Cortex of kidney (tissue), 1 donor: ENCODE measurements at places on chromosomes 5 and 9.

- no peak for DNase-seq
These were observed at the start of gene FNBP1 for GRCh38 chr9:130042885-130043653. Gene FNBP1, minus strand, starts transcription at chr9:130043189. Its CDS starts 214 bp downstream, at chr9:130042975.

GRCh38 chr5:121731377-121731776 lies 120.3 kb upstream of the FTMT start:
- DNase-seq = no peak

GRCh38 chr9:129933185-129934040 lies 98.2 kb downstream of the USP20 start:
- DNase-seq = no peak

DNA sequence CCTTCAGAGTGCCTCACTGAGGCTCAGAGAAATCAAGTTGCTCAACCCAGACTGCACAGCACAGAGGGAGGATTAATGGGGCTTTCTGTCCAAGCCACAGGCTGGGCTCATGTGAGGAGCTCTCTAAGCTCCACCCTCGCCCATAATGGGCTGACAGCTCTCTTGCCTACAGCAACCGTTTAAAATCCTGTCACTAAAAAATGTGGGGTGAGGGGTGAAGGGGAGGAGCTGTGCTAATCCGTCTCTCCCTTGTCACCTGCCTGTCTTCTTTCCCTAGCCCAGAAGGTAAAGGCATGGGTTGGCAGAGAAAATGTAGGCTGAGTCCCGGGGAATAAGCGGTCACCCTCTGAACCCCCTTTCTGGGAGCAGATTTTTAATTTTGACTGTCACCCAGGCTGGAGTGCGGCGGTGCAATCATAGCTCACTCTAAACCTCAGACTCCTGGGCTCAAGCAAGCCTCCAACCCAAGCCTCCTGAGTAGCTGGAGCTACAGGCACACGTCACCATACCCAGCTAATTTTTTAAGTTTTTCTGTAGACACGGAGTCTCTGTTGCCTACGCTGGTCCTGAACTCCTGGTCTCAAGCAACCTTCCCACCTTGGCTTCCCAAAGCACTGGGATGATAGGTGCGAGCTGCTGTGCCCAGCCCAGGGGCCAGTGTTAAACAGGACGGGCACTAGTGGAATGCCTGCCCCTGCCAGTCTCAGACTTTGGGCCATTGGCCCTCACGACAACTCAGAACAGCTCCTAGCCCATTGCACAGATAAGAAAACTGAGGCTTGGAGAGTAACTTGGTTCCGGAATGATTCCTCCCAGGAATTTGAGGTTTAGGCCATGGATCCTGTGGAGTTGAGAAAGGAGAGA lies 89.5 kb downstream of the LMX1B start:
- DNase-seq = no peak

DNA sequence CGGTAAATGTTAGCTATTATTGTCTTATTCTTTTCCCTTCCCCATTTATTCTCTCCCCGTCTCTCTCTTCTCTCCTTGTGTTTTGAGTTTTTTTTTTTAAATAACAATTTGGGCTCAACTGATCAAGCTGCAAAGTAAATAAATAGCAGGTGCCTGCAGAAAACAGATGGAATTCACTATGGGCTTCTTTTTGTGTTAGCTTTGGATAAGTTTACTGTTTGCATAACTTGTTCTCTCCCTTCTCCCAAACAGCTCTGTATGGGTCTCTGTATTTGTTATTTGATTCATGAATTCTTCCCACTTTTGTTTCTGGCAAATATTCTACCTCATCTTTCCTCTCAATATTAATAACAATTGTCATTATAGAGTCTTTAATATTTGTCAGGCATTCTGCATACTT lies 111.8 kb upstream of the ASTN2 start:
- DNase-seq = no peak

DNA sequence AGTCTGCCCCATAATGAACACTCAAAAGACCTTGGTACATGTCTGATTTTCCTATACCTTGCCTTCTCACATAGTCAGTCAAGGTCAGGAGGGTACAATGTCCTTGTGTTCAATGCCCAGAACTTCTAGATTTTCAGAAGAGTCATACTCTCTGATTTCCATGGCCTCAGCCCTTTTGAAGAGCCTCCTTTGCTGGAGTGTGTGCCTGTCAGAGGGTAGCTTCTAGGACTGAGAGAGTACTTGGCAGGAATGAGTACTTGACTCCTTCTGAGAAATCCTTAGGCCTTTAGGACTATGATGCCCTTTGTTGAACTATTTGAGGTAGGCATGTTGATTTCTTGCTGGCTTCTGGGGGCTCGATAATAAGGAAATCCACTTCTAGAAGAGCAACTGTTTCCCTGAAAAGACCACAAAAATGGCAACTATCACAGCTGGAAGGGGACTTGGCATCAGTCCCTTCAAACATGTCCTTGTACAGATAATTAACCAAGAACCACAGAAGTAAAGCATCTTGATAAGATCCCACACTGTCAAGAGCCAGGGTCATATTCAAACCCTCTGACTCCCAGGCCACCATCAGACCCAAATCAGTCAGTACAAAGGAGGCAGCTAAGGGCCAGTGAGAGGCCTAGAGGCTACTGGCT lies 10.6 kb upstream of the MEGF9 start:
- DNase-seq = no peak

DNA sequence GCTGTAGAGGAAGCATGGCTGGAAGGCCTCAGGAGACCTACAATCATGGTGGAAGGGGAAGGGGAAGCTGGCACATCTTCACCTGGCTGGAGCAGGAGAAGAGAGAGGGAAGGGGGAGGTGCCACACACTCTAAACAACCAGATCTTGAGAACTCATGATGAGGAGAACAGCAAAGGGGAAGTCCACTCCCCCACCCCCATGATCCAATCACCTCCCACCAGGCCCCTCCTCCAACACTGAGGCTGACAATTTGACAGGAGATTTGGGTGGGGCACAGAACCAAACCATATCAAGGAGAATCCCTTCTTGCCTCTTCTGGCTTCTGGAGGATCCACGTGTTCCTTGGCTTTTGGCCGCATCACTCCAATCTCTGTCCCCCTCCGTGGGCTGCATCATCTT lies 13.1 kb upstream of the CMBL start:
- DNase-seq = no peak

GRCh38 chr9:101689039-101689438 lies 49.4 kb downstream of the GRIN3A start:
- no peak for DNase-seq

GRCh38 chr5:96856371-96856770 lies 19.9 kb upstream of the ERAP2 start:
- DNase-seq = no peak

DNA sequence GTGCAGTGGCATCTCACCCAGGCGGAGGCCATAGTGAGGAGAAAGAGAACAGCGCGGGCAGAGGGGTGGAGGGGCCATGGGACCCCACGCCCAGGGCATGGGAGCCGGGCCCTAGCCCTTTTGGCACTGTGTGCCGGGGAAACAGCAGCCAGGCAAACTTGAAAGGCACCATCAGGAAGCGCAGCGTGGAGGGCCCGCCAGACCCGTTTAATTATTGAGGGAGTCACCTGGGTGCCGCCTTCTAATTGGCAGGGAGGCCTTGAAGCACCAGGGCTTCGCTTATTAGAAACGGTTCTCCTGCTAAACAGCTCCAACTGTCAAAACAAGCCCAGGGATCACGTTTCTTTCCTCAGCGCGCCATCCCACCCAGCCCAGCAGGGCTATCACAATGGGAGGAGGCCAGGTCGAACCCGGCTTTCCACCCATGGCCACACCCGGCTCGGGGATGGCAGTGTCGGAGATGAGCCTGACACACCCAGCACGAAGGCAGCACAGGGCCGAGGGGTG lies 104.6 kb upstream of the SARDH start:
- no peak for DNase-seq

DNA sequence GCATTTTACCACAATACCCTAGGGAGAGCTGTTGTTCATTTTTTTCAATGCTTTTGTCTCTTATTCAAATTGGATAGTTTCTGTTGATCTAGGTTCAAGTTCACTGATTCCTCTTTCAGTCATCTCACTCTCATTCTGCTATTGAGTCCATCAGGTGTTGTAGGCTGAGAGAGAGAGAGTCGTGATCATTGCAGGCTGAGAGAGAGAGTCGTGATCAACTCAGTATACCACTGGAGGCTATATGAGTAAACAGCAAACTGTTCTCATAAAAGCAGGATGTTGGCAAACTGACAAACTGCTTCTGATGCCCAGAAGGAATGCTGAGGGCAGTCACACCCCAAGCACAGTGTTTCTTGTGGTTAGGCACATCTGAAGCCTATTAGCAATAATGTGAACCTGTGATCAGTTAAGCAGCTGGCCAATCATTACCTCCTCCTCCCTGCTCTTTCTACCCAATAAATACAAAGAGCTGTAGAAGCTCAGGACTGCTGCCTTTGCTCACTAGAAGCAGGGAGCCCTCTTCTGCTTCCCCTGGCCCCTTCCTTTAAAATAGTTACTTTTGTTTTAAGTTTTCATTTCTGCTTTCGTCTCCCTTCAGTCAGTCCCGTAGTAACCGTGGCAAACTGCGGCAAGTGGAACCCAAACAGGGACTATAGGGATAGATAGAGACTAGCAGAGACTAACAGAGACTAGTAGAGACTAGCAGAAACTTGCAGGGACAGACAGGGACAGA lies 476.1 kb upstream of the ACO1 start:
- no peak for DNase-seq

DNA sequence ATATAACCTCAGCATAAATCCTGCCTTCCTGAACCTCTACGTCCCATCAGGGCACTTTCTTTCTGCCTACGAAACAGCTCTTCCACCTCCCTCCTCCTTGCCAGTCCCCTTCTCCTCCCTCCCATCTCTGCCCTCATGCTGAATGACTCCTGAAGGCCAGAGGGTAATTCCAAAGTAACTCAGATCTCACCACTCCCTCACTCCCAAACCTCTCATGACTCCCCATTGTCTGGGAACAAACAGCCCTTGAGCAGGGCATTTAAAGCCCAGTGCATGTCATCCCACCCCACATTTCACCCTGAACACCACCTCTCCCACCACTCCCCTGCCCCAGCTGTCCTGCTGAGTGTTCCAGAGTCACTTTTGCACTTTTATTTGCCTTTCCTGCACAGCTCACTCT lies 8.9 kb upstream of the FBP1 start:
- no peak for DNase-seq

GRCh38 chr5:160843240-160843639 lies 8.8 kb downstream of the ATP10B start:
- DNase-seq = no peak

DNA sequence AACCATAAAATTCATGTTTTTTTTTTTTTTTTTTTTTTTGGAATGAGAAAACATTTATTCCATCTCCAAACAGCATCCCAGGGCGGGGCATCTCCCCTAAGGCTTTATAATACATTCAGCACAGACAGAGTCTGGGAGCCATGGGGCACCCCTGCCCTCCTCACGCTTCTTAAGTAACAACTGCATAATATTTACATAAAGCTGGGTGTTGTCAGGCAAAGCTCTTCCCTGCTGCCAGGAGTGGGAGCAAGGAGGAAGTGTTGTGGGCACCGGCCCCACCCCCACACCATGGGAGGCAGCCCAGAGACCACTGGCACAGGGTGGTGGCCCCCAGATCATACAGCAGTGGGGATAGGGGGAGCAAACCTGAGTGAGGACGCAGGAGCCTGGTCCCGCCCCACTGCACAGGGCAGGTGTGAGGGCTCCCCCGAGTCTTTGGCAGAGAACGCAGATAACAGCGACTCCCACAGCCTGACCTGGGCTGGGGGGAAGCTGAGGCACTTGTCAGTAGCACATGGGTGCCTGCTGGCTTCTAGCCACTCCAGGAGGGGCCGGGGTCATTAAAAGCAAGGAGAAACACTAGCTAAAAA lies 86.1 kb upstream of the CEP78 start:
- DNase-seq = no peak

DNA sequence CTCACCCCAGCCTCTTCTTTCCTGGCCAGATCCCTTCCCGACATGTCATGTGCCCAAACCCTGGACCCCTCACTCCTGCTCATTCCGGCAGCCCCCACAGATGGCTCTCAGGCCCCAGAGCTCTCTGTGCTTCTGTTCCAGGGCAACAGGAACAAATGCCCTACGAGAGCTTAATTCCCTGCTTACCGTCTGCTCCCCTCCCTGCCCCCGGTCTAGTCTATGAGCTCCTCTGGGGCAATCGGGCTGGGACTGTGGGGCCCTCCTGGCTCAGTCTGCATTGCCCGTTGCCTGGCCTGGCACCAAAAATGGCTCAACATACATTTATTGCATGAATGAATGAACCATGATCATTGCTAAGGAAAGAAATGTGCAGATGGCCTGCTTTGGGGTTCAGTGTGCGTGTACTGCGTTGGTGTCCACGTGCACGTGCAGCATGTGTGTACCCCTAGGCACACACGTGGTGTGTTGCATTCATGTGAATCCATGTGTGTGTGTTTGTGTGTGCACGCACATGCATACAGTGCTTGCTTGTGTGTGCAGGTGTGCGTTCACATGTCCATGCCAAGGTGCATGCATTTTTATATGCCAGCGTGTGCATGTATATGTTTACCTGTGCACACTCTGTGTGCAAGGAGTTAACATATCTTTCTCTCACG lies 201.2 kb upstream of the IER5L start:
- no peak for DNase-seq

- no peak for DNase-seq
These were observed 102.2 kb downstream of the MEGF10 start for GRCh38 chr5:127392762-127393161.

DNA sequence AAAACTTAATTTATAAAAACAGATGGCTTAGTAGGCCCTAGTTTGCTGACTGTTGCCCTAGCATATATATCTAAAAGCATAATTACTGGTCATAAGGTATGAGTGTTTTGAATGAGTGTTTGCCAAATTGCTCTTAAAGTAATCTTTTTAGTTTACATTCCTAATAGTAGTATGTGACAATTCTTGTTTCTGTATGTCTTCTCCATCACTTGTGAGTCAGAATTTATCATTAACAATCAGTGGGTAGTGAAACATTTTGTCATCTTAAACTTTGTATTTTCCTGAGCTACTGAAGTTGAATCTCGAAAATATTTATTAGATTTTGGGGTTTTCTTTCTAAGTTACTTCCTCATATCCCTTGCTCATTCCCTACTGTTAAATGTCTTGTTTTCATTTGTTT lies 49.6 kb downstream of the APC start:
- no peak for DNase-seq

GRCh38 chr5:165360366-165360765 lies 1854.9 kb downstream of the MAT2B start:
- DNase-seq = no peak

DNA sequence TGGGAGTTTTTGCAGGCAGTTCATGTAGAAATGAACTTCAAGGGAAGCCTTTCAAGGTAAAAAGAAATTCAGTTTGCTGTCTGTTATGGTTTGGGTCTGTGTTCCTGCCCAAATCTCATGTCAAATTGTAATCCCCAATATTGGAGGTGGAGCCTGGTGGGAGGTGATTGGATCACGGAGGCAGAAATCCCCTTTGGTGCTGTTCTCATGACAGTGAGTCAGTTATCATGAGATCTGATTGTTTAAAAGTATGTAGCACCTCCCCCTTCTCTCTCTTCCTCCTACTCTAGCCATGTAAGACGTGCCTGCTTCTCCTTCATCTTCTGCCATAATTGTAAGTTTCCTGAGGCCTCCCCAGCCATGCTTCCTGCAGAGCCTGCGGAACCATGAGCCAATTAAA lies 341.4 kb downstream of the ARHGEF28 start:
- no peak for DNase-seq

DNA sequence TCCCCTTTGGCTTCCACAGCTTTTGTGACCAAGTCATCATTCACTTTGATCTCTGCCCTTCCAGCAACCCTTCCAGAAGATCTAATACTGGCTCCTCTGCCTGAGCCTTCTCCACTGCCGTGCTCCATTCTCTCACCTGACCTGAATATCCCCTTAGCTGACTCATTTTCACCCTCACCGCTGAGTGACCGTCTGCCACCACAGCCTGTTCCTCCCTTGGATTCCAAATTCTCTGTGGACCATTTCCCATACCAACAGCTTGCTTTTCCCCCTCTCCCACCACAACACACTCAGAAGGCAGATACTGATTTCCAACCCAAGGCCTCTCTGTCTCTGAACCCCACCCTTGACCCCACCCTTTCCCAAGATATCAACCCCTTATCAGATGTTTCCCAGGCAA lies 20.5 kb upstream of the SPATA31D1 start:
- DNase-seq = no peak
